ENCODE measurements at places on chromosomes 16 and 17.

DNA sequence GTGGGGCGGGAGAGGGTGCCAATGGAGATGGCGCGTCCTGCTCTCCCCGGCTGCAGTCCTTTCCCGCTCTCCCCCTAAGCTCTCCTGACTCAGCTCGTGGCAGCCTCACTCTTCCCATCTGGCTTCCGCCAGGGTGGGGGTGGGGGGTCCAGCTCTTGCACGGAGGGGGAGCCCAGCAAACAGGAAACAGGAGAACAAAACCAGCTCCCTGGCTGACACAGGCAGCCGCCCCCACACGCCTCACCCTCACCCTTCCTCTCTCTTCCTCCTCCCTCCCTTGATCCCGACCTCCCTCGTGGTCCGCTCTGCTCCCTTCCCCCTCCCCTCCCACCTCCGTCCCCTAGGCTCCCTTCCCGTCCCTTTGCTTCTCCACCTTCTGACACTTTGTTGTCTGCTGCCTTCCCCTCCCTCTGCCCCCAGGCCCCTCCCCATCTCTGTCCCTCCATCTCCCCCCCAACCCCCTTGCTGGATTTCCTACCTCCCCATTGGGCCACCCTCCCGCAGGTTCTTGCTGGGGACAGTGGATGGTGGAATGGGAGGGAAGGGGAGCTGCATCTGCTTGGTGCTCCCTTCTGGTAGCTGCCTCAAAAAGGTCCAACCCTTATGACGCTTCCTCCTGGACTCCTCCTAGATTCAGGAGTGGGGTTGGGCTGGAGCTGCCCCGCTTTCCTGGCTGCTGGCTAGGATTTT lies 23.7 kb downstream of the ARHGAP23 start:
- no peak for DNase-seq

GRCh38 chr17:75832164-75832651 lies 12.0 kb downstream of the UNC13D start:
- DNase-seq = no peak

- no peak for DNase-seq
These were observed 25.8 kb upstream of the AKTIP start for GRCh38 chr16:53528797-53529196.

DNA sequence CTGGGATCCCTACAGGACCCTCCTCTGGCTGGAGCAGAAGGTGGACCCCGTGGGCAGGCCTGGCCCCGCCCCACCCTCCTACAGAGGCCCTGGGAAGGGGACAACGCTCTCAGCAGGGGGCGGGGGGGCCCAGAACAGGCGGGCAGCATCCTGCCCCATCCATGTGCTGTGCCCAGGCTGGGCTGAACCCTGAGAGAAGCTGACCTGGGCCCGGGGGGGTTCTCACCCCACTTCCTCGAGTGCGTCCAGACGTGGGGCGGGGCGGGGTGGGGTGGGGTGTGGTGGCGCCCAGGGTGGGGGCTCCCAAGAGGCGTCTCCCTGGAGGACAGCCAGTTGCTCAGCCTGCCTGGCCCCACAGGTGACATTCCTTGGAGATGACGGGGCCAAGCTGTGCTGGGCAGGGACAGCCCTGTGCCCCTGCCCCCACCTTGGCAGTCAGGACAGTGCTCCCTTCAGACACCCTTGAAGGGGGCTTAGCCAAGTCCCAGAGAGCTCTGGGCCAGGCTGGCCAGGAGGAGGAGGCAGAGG lies 390 bp upstream of the UNC13D start:
- no peak for DNase-seq

DNA sequence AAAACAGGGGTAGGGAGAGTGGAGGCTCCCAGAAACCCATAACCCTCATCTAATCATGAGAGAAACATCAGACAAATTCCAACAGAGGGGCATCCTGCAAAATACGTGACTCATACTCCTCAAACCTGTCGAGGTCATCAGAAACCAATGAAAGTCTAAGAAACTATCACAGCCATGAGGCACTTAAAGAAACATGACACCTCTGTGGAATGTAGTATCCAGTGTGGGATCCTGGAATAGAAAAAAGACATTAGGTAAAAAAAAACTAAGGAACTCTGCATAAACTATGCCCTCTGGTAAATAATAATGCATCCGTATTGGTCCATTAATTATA lies 16.4 kb downstream of the CDH5 start:
- no peak for DNase-seq

DNA sequence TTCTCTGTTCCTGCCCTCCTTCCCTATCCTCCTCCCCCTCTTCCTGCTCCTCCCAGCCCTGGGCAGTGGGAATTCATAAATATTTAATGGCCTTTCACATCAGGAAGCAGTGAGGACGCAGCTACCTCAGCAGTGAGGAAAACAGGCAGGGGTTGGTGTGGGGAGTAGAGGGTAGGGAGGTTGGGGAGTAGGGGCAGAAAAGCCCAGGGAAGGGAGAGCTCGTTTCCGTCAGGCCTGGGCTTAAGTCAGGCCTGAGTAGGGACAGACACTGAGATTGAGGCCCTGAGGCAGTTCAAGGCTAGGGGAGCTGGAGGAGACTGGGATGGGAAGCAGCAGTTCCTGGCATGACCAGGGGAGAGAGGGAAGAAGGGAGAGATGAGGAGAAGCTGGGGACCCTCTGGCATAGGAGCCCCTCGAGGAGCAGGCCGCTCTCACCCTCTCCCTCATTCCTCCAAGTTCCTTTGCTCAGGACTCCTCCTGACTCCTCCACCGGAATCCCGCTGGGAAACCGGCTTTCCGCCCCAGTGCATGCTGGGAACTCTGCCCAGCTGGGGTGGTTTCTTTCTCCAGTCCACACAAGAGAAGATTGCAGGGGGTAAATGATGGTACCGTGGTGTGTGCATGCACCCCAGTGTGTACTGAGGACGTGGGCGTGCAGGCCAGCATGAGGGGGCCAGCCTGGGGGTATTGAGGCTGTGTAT lies 6.2 kb downstream of the SAMD14 start:
- no peak for DNase-seq

- peak; percentile 63 for DNase-seq
These were observed 95.0 kb downstream of the PLCG2 start for GRCh38 chr16:81873843-81874752.

- DNase-seq = no peak
These were observed 267.1 kb downstream of the PHKB start for GRCh38 chr16:47728205-47728604.

- DNase-seq = no peak
These were observed 14.0 kb upstream of the KATNB1 start for GRCh38 chr16:57721356-57722209.

DNA sequence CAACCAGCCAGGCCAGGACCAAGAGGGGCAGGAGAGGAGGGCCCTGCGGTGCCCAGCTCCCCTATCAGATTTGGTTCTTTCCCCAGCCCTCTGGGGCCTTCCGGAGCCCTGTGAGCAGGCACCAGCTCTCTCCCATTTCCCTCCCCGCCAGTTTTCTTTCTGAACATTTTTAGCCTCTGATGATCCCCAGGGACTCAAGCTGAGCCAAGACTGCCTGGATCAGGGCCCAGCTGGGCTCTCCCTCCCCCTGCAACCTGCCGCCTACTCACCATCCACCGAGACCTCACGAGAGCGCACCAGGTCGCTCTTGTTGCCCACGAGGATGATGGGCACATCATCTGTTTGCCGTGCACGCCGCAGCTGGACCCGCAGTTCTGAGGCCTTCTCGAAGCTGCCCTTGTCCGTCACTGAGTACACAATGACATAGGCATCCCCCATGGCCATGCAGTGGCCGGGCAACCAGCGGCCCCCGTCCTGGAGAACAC lies 2.0 kb downstream of the RRAD start:
- no peak for DNase-seq

DNA sequence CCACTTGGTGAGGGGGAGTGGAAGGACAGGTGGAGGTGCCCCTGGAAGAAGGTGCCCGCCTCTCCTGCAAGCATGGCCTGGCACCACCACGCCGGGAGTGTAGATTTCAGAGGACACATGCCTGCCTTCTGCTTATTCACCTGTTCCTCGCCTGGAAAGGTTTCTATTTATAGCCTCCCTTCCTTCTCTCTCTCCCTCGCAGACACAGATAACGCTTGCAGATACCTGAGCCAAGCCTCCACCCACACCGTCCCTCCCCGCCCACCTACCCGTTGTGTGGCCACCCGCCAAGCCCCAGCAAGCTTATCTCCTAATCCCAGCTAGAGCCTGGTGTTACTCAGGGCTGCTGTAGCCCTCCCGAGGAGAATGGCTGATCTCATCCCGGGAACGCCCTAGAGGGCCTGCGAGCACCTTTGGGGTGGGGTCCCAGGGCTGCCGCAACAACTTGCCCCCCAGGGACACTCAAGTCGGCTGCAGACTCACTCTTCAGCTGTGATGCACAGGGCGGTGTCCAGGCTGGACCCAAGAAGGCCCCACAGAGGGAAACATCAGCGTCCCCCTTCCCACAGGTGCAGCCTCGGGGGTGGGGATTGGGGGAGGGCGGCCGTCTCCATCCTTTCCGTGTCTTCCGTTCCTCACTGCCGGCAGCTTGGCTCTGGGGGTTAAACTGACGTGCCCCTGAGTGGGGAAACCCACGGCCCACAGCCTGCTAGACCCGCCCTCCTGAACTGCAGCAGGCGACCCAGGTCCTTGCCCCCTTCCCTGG lies 1.9 kb upstream of the SNAI3 start:
- DNase-seq = no peak

DNA sequence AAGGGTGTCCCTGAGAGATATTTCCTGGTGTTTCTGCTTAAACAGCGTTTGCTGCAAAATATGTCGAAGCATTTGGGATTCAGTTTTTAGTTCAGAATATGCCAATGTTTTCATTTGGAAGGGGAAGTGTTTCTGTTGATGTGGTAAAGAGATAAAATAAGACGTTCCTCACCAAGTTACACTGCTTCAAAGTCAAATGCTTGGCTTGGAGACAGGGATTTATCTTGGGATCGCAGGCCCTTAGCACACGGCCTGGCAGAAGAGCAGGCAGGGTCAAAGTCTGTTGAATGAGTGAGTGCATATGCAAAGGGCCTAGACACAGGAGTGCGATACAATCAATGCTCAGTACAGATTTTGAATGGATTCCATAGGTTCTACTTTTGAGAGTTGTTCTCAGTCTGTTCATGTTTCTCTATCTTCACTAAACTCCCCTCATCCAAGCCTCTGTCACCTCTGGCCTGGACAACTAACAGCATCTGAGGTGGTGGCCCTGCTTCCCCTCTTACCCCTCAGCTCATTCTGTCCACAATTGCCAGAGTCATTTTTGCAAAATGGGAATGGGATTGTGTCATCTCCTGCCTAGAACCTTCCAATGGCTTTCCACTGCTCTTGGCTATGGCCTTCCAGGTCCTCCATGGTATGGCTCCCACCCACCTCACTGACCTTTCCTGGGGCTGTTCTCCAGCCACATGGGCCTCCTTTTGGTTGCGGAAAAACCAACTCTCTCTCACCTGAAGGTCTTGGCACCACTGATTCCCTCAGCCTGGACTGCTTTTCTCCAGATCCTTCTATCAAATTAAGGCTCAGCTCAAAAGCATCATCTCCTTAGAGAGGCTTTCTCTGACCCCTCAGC lies 3.2 kb downstream of the DEXI start:
- DNase-seq = no peak

- no peak for DNase-seq
These were observed 146.2 kb downstream of the ENGASE start for GRCh38 chr17:79220713-79221291.

DNA sequence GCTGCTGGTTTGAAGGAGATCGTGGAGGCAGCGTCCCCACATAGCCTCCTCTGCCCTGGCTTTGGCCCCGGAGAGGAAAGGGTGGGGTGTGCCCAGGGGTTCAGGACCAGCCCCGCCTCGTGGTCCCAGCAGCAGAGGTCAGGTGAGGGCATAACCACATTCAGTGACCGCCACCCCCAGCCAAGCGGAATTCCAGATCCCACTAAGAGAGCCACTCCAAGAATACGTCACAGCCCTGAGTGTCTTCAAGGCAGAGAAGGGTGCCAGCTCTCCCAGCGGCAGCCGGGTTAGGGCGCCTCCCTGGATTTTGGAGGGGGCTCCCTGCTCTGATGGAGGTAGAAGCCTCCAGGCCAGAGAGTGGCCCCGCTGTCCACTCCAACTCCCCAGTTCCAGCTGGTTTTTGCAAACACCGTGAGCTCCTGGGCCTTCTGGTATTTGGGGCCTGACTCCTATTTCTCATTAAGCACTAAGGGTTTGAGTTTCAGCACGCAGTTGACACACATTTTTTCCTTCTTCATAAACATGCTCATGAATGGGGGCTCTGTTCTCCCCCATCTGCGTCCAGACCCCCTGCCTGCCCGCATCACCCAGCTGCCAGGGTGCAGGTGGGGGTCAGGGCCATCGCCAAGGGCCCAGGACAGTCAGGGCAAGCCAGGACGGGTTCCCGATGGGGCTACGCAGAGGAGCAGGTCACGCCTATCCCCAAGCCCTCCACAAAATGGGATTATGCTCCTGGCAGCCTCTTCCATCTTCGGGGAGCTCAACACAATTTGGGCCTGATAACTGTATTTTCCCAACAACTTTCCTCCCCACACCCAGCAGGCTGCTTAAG lies 98.4 kb upstream of the PLCG2 start:
- no peak for DNase-seq

- no peak for DNase-seq
These were observed 49.3 kb upstream of the FBXO47 start for GRCh38 chr17:39016193-39017153.

DNA sequence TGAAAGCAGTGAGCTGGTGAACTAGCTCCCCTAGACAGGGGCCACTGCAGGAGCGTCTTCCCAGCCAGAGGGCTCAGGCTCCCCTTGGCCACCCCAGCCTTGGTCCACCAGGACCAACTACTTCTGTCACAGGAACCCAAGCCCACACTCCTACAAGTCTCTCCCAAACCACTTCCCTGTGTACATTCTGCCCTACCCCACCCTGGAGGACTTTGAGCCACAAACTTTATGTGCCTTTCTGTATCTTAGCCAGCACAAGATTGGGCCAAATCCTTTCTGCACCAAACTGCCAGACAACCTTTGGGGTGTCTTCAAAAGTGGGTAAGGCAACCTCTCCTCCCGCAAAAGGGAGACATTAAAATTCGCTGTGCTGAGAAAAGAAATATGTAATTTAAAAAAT lies 31.6 kb downstream of the EFCAB5 start:
- no peak for DNase-seq

DNA sequence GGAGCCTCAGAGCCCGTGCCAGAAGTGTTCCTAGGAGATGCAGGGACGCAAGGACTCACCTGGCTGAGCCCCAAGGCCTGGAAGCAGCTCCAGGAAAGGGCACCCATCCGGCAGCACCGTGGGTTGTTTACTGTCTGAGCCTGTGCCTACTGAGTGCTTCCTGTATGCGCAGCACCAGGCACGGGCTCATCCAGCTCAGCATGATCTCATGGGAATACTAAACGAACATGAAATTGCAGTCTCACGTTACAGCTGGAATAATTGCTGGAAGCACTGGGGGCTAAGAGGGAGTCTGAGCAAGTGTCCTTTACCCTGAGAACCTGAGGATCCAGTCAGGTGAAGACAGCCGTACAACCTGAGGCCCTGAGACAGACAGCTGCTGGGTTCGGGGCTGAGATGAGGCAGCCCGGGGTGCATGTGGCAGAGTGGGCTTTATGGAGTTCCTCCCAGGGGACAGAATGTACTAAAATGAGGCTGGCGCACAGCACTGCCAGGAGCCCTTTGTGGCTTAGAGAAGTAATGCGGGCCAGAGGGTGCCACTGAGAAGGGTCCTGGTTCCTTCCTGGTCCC lies 5.4 kb downstream of the CTRL start:
- DNase-seq = no peak
